Activated CD8-positive, alpha-beta T cell treated with anti-CD3 and anti-CD28 coated beads, Interleukin-2, amount 10 ng/mL, durations not matched to agents 7 days and 5 days (primary cell): ENCODE measurements at places on chromosomes 16 and 17. TPM values are rescaled to one million over a fixed set of nuclear protein-coding genes. Genes with fewer than 3 reads are reported as not detected.

GRCh38 chr16:14566599-14566998 is 63.5 kb downstream of the PARN start:
- no peak for DNase-seq

GRCh38 chr16:69143116-69143515 is 10.7 kb downstream of the UTP4 start:
- DNase-seq: no peak

DNA sequence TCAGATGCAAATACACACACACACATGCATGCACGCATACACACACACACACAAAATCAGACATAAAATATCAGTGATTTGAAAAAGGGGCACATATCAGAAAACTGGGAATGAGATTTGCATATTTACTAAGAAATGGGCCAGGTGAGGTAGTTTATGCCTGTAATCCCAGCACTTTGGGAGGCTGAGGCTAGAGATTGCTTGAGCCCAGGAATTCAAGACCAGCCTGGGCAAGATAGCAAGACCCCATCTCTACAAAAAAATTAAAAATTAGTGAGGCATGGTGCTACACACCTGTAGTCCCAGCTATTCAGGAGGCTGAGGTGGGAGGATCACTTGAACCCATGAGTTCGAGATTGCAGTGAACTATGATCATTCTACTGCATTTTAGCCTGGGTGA is 22.4 kb upstream of the PNPO start:
- DNase-seq: no peak

DNA sequence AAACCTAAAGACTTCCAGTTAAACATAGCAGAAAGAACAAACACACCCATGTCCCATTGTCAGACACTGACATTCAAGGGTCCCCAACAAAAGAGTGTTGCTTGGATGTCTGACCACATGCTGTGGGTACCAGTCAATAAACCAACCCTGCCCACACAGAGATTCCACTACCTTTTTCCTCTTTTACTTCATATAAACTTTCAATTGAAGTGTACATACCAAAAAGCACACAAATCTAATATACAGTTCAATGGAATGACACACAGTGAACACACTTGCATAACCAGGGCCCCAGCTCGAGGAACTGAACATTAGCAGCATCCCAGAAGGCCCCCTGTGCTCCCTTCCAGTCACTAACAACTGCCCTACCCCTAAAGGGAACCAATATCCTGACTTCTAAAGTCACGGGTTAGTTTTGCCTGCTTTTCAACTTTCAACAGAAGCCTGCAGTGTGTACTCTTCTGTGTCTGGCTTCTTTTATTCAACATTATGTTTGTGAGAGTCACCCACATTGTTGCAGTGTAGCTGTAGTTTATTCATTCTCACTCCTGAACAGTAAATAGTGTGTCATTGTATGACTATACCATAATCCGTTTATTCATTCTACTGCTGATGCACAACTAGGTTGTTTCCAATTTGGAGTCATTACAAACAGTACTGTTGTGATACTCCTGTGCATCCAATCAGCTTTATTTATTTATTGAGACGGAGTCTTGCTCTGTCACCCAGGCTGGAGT is 18.0 kb downstream of the CFDP1 start:
- DNase-seq: no peak

DNA sequence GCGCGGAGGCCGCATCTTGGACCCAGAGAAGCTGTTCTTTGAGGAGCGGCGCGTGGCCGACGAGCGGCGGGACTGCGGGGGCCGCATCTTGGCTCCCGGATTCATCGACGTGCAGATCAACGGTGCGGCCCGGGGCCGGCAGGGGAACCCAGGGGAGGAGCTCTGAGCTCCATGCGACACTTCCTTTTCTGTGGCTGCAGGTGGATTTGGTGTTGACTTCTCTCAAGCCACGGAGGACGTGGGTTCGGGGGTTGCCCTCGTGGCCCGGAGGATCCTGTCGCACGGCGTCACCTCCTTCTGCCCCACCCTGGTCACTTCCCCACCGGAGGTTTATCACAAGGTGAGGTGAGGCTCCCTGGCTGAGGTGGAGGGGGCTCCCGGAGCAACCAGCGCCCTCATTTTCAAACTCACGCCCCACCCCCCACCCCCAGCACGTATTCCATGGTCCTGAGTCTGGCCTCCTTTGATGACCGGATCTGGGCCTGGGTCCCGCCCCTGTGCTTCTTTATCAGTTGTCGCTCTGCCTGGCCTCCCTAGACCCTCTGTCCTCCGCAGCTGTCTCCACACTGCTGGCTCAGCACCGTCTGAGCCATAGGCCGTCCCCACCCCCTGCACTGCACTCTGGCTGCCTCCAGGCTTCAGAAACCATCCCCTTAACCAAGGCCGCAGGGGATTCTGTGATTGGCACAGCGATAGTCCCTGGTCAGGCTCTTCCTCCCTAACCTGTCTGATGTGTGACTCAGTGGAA is 787 bp downstream of the AMDHD2 start:
- DNase-seq: peak; percentile 80

GRCh38 chr17:75093548-75094158 is 5.9 kb downstream of the SLC16A5 start:
- no peak for DNase-seq

DNA sequence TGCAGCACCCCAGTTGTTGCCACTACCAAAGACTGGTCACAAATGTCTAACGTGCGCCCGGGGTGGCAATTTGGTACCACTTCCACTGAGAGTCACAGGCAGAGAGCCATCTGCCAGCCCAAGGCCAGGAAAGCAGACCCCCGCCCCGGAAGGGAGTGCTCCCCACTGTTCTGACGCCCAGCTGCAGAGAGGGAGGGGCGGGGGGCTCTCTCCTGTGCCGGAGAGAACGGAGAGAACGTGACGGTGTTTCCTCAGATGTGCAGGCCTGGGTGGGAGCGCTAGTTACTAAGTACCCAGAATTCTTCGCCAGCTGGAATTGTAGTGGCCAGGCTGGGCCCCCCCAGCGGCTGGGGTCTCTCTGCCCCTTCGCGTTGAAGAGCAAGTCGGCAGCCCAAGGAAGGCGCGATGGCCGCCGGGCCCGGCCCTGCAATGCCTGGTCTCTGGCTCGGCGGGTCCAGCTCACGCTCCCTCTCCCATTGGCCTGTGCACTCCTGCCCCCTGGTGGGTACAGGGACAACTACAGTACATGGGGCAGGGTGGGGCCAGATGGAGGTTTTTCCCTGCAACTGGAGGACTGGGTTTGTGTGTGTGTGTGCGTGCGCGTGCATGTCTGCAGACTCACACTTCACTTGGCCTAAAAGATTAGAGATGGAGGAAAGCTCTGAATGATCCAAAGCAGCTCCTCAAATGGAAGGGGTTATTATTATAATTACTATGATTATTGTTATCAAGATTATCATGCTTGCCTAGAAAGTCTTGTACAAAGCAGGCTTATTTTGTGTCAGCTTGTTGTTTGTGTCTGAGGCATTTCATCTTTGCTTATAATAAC is 107.1 kb downstream of the AMFR start:
- DNase-seq: peak; percentile 84

- no peak for DNase-seq
These were observed 179.6 kb upstream of the TNRC6C start for GRCh38 chr17:77778636-77779489.

- DNase-seq: no peak
These were observed 68.4 kb upstream of the ELAC2 start for GRCh38 chr17:13086142-13086769.

DNA sequence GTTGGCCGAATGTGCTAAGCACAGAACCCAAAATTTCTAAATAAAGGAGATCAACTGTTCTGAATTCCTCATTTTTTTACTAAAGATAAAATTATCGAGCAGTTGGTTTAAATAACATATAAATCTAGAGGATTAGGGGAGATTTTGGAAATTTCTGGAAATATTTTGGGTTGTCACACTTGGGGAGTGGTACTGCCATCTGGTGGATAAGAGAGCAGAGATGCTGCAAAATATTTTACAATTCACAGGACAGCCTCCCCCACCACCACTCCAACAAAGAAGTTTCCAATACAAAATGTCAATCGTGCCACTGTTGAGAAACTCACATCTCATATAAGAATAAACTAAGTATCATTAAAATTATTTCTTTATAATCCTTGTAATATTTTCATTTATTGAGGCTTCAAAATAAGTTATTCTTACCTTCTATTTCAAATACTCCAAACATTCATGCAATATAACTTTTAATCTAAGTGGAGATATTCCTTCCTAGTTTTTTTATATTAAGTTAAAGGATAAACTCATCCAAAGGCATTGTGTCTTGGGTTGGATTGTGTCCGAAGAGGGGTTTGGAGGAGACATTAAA is 17.0 kb upstream of the ABCA8 start:
- DNase-seq: no peak

DNA sequence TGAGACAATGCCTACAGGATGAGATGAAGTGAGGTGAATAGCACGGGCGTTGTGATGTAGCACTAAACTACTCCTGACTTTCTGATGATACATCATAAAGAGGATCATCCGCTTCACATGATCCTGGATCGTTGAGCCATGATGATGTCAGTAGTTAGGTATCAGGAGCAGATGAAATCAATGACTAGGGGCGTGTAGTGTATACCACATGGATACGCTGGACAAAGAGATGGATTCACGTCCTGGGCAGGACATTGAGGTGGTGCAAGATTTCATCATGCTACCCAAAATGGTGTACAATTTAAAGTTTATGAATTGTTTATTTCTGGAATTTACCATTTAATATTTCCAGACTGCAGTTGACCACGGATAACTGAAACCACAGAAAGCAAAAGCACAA is 156.6 kb downstream of the ANKFN1 start:
- DNase-seq: no peak

- no peak for DNase-seq
These were observed 1.3 kb upstream of the CCDC92B start for GRCh38 chr17:2750721-2751120.

GRCh38 chr17:37849617-37849972 is 74.6 kb upstream of the TBC1D3K start:
- DNase-seq: peak; percentile 19

DNA sequence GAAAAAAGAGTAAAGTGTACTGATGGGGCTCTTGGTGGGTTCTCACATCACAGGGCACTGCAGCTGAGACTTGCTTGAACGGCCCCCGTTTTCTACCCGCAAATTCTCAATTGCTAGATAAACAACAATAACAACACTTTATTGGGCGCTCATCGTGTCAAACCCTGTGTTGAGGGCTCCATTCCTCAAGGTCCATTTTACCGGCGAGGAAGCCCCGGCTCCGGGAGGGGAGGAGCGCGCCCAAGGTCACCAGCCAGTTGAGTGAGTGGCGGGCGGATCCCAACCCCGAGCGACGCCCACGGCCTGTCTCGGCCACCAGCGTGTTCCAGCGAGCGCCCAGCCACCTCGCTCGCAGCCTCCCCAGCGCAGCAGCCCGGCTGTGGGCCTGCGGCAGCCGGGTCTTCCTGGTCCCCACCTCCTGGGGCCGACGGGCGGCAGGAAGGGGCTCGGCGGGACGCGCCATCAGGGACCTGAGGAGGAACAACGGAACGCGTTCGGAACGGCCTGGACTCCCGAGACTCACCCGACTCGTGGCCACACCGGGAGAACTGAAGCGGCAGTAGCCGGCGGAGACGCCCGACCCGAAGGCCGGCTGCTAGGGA is 373 bp downstream of the CMC2 start:
- DNase-seq: peak; percentile 78

DNA sequence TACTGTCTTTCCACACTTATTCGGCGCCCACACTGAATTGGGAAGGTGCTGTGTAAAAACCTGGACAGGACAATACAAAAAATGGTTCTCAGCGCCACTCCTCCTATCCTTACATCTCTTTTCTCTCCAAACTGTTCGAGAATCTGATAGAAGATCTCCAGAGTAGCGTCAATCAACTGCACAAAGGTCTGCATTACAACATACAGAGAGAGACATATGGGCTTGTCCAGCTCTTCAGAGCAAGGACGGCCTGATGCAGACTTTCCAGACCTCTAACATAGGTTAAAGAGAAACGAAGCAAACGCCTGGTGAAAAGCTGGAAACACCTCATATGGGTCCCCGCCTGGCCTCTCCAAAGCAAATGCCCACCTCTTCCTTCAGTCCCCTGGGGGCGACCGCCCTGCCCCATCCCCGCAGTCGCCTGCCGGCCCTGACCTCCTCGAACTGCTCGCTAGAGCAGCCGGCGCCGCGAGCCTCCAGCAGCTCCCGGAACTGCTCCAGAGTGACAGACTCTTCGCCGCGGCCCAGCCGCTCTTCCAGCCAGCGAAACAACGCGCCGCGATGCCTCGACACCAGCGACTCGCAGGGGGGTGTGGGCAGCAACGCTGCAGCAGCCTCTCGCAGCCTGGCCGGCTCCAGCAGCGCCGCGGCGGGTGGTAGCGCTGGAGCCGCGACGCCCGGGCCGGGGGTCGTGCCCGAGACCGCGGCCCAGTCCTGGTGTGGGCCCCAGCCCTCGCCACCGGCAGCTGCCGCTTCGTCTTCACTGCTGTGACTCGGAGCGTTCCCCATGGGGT is 526 bp downstream of the ZZEF1 start:
- DNase-seq: peak; percentile 54

GRCh38 chr17:45942284-45942683 is 47.9 kb downstream of the MAPT start:
- no peak for DNase-seq

- DNase-seq: no peak
These were observed 1.7 kb downstream of the TTC19 start for GRCh38 chr17:16001226-16001897.

DNA sequence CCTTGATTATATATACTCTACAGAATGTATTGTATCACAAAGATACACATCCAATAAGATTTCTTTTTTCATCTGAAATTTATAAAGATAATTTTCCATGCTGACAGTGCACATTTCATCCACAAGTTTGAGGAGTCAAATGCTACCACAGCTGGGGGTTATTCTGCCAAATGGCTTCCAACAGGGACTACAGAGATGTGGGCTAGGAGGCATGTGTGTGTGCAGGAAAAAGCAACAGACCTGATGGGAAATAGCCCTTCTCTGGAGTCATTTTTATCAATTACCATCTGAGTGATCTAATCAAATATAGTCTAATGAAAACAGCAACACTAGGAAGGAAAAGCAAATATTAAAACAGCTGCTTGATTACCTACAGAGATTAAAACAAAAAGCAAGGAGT is 290.5 kb downstream of the CEP112 start:
- DNase-seq: no peak

DNA sequence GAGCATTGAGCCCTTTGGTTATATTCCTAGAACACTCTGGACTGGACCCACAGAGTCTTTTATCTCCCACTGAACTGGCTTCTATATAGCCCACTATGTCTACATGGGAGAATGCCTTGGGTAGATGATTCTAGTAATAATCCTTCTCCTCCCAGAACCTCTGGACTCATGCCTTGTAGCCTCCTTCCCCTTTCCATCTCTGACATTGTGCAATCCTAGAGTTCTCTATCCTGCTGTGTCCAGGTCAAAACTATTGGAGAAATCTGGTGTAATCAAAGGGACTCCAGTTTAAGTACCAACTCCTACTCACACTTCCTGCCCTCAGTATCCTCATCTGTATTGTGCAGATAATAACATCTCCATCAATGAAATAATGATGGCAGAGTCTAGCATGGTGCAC is 9.1 kb downstream of the RCVRN start:
- DNase-seq: no peak

- no peak for DNase-seq
These were observed 12.7 kb downstream of the KLHL36 start for GRCh38 chr16:84660973-84661372.

Gene SOST
- not detected for total RNA-seq

Gene TSPAN10
- 1.2 TPM for total RNA-seq

Gene KCNJ18
- not detected for total RNA-seq

Gene MYH11
- total RNA-seq: not detected

Gene SKA2
- 121 TPM for total RNA-seq

Gene POLR3K
- 48.2 TPM for total RNA-seq

Gene TMC8
- 278 TPM for total RNA-seq

Gene TAC4
- not detected for total RNA-seq

Gene RAD51C
- 70.6 TPM for total RNA-seq

Gene ITGB4
- 2.0 TPM for total RNA-seq

Gene JUP
- total RNA-seq: 5.2 TPM

Gene FOXL1
- total RNA-seq: not detected

Gene UTS2R
- total RNA-seq: not detected
